ENCODE measurements at places on chromosomes 5 and 9.

DNA sequence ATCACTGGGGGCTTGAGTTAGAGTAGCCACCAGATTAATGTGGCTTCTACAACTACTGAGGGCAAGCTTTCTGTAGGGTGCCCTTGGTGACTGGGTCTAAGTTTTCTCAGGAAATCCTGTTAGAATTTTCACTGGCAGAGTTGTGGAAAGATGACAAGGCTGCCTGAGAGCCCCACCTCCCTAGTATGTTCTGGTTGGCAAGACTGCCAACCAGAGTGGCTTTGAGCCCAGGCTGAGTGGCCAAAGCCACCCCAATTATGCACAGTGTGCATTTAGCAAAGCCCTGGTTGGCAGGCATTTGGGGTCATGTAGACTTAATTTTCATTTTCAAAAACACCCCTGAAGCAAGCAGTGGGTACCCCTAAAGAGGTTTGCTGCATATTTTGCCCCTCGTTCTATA is 136.7 kb upstream of the HAPLN1 start:
- DNase-seq, result no peak

GRCh38 chr9:131762356-131762932 is 22.6 kb upstream of the RAPGEF1 start:
- DNase-seq, result peak; percentile 67

- no peak for DNase-seq
These were observed 296.2 kb downstream of the PJA2 start for GRCh38 chr5:109113608-109114007.

- no peak for DNase-seq
These were observed 496.0 kb upstream of the CLINT1 start for GRCh38 chr5:158354958-158355357.

DNA sequence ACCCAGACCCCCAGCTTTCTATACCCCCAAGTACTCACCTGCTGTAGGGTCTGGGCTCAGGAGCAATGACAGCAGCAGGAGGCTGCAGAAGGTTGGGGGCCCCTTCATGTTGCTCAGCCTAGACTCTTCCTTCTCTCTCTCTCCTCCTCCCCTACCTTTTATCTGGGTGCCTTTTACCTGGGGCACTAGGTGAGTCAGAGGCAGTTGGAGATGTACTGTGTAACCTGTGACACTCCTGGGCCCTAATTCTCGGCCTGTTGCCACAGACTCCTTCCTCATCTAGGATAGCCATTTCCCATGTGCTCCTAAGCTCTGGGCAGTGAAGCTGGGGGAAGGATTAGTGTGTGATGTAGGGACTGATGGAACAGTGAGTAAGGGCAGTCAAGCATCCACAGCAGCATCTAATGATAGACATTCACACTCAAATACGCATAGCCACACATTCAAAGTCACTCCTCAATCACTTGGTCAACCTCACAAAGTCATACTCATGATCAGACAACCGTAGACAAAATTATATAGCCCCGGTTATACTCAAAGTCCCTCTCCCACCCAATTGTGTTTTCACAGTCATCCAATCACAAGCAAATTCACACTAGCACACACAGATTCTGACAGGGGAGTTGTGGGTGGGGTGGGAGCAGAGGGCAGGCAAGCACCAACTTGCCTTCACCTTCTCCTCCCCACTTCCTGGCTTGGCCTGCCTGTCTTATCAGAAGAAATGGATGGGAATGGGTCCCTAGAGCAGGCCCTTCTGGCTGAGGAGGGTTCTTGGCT is at the start of gene CCL27:
CCL27 (minus strand) TSS at position 132 of the 777 bp plus-strand sequence; CDS start at position 108, 24 bp downstream.
- DNase-seq, result no peak

DNA sequence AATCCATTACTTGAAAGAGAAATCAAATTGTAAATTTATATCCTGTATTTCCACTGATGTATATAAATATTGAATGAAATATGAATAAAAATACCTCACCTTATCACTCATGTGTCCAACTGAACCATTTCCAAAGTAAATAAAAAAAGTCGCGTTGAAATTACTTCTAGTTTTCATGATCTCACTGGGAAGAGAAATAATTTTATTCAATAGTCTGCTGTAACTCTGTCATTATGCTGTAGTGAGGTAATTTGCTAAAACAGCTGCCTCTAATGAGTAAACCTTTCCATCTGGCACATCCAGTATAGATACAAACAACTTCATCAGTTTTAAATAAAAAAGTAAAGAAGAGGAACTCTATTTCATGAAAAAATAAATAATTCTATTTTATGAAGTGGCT is 611.5 kb downstream of the ZNF608 start:
- DNase-seq, result no peak

DNA sequence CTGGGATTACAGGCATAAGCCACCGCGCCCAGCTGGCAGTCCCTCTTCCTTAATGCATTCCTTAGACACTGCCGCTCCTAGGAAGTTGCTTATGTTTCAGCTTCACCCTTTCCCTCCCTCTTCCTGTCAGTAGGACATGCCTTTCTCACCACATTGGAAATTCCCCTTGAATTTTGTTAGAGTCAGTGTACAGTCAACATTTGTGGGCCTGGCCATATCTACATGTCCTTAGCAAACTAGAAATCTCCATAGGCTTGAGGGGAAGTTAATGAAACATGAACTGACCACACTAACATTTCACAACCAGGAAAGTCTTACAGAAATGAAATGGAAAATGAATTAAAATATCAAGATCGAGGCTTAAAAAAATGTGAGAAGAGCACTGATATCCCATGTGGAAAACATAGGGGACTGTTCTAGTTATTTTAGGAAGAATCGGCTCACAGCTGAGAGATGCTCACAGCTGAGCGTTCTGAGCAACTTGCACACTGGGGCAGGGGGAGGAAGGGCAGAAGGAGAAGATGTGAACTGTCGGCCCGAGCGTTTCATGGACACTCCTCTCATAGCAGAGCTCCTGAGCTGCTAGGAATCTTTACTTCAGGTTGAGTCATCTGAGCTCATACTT is 21.1 kb upstream of the LVRN start:
- DNase-seq, result no peak

DNA sequence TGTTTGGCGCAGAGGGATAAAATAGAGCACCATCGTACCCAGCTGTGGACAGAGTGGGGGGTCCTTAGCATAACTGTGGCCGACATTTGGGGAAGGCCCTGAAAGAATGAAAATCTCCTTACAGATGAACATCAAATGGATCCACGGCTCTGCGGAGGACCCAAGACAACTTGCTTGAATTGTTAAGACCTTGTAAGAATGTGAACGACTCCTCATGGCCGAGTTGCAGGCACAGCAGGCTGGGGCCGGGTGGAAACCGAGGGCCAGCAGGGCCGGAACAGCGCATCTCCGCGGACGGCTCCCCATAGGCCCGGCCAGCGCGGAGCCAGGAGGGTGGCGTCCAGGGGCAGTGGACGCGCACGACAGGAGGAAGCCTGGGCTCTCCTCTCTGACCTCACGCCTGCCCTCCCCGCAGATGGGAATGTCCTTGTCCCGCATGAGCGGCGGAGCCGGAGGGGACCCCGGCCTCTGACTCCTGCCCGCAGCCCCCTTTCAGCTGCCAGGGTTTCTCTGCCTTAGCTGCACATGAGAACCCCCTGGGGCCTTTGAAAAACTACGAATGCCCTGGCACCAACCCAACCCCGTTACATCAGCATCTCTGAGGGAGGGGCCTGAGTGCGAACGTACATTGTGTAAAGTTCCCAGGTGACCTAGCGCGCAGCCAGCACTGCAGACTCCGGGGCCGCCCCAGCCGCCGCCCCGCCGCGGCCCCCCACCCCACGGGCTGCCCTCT is 36.2 kb upstream of the PTCH1 start:
- DNase-seq, result peak; percentile 6

DNA sequence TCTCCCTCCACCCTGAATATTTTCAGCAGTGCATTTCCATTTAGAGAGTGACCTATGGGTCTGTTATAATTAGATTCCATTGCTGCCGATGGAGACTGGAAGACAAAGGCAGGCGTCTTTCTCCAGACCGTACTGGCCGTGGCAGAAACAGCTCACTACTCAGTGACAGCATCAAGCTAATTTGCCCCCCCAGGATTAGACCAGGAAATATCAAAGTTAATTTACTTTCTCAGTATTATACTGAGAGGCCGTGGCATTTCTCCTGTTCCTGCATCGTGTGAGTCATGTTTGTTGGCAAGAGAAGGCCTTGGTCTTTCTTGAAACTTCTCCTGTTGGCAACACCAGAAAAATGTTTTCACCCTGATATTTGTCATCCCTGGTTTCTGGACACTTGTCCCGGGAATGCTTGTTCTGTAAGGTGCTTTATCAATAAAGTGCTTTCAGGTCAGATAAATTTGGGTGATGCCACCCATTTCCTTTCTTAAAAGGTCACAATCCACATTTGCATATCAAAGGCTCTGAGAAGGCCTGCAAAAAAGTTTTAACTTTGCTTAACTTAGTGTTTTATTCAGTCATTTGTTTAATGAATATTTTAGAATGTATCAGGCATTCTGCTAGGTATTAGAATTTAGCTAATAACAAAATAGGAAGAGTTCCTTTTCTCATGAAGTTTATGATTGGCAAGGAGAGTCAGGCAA is 28.4 kb downstream of the SV2C start:
- DNase-seq, result no peak

DNA sequence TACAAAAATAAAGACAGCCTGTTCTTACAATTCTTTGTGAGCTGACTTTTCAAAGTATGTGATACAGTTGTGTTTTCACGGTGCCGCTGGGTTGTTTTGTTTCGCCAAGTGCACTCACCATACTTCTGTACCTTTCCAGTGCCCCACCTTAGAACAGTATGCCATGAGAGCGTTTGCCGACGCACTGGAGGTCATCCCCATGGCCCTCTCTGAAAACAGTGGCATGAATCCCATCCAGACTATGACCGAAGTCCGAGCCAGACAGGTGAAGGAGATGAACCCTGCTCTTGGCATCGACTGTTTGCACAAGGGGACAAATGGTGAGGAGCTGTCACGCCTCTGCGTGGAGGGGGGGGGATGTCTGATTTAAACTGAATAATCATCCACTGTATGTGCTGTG is 12.9 kb downstream of the CCT5 start:
- DNase-seq, result no peak

- DNase-seq, result no peak
These were observed 1092.0 kb downstream of the MAT2B start for GRCh38 chr5:164597293-164597900.

GRCh38 chr9:120893611-120894307 is 16.8 kb upstream of the PHF19 start:
- DNase-seq, result no peak

GRCh38 chr9:32399110-32399815 is 14.8 kb downstream of the ACO1 start:
- no peak for DNase-seq

- DNase-seq, result no peak
These were observed 45.0 kb downstream of the COL23A1 start for GRCh38 chr5:178545176-178545575.

GRCh38 chr5:59092758-59093157 is 509.9 kb downstream of the RAB3C start:
- DNase-seq, result no peak

DNA sequence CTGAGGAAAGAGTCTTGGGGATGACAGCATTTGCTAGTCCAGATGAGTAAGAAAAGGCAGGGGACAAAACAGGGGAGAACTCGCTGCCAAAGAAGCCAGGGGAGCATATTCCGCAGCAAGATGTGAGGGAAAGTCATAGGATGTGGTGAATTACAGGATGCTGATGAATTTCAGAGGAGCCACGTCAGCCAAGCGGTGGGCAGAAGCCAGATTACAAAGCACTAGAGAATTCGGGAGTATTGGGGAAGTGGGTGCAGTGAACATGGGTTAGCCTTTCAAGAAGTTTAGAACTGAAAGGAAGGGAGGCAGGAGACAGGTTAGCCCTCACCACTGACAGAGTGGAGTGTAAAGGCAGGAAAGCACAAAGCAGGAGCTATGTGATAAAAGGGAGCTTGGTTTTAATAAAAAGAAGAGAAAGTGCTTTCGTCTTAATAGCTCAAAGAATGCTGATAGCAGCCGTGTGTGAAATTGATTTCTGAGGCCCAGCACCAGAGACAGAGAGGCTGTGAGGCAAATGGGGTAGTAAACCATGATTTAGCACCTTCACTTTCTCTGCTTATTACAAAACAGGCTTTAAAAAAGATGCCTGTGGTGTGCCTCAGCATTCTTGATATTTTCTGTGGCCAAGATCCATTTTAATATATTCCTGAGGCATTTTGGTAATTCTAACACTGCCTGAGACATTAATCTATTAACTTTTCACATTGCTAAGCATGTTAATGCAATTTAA is 16.9 kb downstream of the ADAMTSL1 start:
- no peak for DNase-seq

DNA sequence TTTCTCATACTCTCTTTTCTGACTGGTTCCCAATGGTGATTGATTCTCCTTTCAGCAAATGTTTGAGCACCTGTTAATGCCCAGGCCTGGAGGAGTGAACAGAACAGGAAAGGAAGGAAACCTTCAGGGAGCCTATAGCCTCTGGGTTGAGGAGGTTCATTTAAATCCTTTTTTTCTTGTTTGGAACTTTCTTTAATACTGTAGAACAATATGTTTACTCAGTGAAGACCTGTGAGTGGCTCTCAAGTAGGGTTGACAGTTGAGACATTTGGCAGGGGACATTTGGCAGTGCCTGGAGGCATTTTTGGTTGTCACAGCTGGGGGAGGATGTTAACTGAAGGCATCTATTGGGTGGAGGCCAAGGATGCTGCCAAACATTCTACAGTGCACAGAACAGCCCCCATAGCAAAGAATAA is 6.1 kb upstream of the FAM120AOS start:
- DNase-seq, result no peak

DNA sequence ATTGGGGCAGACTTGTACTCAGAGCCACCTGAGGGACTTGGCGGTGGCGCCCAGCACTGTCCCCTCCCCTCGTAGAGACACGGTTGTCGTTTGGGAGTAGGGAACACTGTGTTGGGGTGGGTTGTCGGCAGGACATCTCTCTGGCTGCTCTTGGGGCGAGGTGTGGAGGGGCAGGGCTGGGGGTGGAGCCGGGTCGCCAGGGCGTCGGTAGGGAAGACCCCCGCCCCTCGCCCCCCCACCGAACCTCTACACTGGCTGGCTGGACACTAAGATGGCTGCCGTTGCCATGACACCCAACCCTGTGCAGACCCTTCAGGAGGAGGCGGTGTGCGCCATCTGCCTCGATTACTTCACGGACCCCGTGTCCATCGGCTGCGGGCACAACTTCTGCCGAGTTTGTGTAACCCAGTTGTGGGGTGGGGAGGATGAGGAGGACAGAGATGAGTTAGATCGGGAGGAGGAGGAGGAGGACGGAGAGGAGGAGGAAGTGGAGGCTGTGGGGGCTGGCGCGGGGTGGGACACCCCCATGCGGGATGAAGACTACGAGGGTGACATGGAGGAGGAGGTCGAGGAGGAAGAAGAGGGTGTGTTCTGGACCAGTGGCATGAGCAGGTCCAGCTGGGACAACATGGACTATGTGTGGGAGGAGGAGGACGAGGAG is 778 bp downstream of the TRIM41 start:
- no peak for DNase-seq

- no peak for DNase-seq
These were observed 44.8 kb upstream of the ALDOB start for GRCh38 chr9:101480386-101480785.
